ENCODE measurements at places on chromosomes 6 and 20. TPM values are rescaled to one million over a fixed set of nuclear protein-coding genes. Genes with fewer than 3 reads are reported as not detected.

The NKAIN2 gene
- total RNA-seq: not detected

The PBX2 gene
- total RNA-seq: 42.3 TPM

The EPPIN gene
- total RNA-seq: not detected

The SAMD10 gene
- total RNA-seq: 6.1 TPM

The TRIM40 gene
- total RNA-seq: 0.13 TPM

The HSPA12B gene
- total RNA-seq: not detected

The LY6G6D gene
- total RNA-seq: not detected

The UBE2J1 gene
- 29.5 TPM for total RNA-seq

The CDC40 gene
- total RNA-seq: 36.2 TPM

The MYB gene
- total RNA-seq: 0.20 TPM

The TXLNB gene
- total RNA-seq: not detected

The FOXQ1 gene
- total RNA-seq: 39.8 TPM

The SPTLC3 gene
- 95.6 TPM for total RNA-seq

The GNAS-AS1 gene
- total RNA-seq: not detected

The RSPO3 gene
- not detected for total RNA-seq

The CRIP3 gene
- total RNA-seq: 6.3 TPM

The LKAAEAR1 gene
- not detected for total RNA-seq

The VSX1 gene
- total RNA-seq: not detected

The HLA-DQB2 gene
- not detected for total RNA-seq

The BTN1A1 gene
- not detected for total RNA-seq

The CRISP3 gene
- not detected for total RNA-seq

The AARS2 gene
- 24.1 TPM for total RNA-seq

The MACROD2 gene
- total RNA-seq: 0.51 TPM

The SLC13A3 gene
- 27.9 TPM for total RNA-seq

The CFAP206 gene
- not detected for total RNA-seq

The OXT gene
- total RNA-seq: not detected

The MYT1 gene
- 0.58 TPM for total RNA-seq

The GRM1 gene
- total RNA-seq: not detected

The GABRR1 gene
- not detected for total RNA-seq

The APCDD1L gene
- total RNA-seq: not detected

The EPB41L1 gene
- 20.8 TPM for total RNA-seq

The BMP7 gene
- total RNA-seq: not detected

The BFSP1 gene
- 0.22 TPM for total RNA-seq

The IL17F gene
- not detected for total RNA-seq

The RAB23 gene
- 24.2 TPM for total RNA-seq

The CCR6 gene
- 4.2 TPM for total RNA-seq

The PTPRK gene
- total RNA-seq: 98.3 TPM

The CALHM5 gene
- total RNA-seq: not detected

The XKR7 gene
- total RNA-seq: not detected

The IYD gene
- 0.46 TPM for total RNA-seq

The VNN1 gene
- total RNA-seq: 0.62 TPM

The LAMA4 gene
- not detected for total RNA-seq

The ESF1 gene
- total RNA-seq: 66.9 TPM

The SALL4 gene
- 0.17 TPM for total RNA-seq
